ENCODE measurements at places on chromosomes 6 and 20. TPM values are rescaled to one million over a fixed set of nuclear protein-coding genes. Genes with fewer than 3 reads are reported as not detected.

Gene DEFB121
- total RNA-seq: not detected

Gene BNIP5
- total RNA-seq: not detected

Gene EEF1E1
- 73.7 TPM for total RNA-seq

Gene PGK2
- total RNA-seq: not detected

GRCh38 chr6:154891901-154892300 lies 103.2 kb upstream of the TIAM2 start:
- no peaks in the 10 kb centered on the region for H3K27me3 ChIP-seq
- H3K36me3 ChIP-seq: peaks cover 2% of the 10 kb centered on the region
- H3K4me3 ChIP-seq: no peak overlapping the region
- no peak for DNase-seq
- H3K4me1 ChIP-seq: peaks cover 5% of the 10 kb centered on the region
- H3K27ac ChIP-seq: no peak overlapping the region

- DNase-seq: no peak
- peaks cover 11% of the 10 kb centered on the region for H3K27me3 ChIP-seq
- H3K27ac ChIP-seq: no peak overlapping the region
- H3K4me3 ChIP-seq: no peak overlapping the region
- H3K4me1 ChIP-seq: no peaks in the 10 kb centered on the region
Measured at GRCh38 chr6:132265451-132266097, 135.7 kb downstream of the MOXD1 start.

GRCh38 chr6:47203266-47203937 lies 106.3 kb downstream of the TNFRSF21 start:
- H3K27me3 ChIP-seq: no peaks in the 10 kb centered on the region
- no peaks in the 10 kb centered on the region for H3K36me3 ChIP-seq
- H3K27ac ChIP-seq: peak overlapping the region; percentile 67
- peak; percentile 31 for DNase-seq
